LNCaP clone FGC (cell line): ENCODE measurements at places on chromosomes 5 and 9.

GRCh38 chr9:13957089-13957488 lies 356.9 kb downstream of the NFIB start:
- no peak for DNase-seq

DNA sequence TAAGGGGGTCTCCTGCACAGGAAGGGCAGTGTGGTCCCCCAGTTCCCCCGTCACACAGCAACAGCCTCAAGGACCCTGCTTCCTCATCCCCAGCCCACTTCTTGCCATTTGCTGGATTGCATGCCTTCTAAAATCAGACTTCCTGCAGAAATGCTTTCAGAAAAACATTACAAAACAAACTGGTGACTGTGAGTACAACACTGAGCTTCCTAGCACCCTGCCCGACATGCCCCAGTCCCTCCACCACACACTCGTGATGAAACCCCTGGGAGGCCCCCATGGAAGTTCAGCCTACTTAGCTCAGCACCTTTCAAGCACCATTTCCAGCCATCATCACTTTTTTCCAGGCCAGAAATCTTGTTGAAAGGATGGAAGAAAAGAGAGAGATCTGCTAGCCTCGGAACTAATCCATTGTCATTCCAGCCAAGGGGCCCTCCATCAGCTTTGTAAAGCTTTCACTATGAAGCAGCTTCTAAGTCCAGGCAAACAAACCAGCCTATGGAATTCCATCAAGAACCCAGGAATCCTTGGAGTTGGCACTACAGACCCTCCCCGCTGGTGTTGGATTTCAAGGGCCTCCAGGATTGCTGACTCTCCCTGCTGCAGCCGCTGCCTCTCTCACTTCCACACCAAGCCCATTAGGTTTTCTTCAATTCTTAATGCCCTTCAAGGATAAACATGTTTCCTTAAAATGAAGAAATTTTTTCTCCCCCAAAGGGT lies 114.6 kb downstream of the C5orf15 start:
- DNase-seq, result no peak

GRCh38 chr5:173928871-173929574 lies 40.9 kb downstream of the CPEB4 start:
- no peak for DNase-seq

GRCh38 chr5:143148771-143149170 lies 254.7 kb downstream of the NR3C1 start:
- no peak for DNase-seq

- no peak for DNase-seq
Measured at GRCh38 chr9:109966643-109967368, 186.8 kb downstream of the PALM2AKAP2 start.

DNA sequence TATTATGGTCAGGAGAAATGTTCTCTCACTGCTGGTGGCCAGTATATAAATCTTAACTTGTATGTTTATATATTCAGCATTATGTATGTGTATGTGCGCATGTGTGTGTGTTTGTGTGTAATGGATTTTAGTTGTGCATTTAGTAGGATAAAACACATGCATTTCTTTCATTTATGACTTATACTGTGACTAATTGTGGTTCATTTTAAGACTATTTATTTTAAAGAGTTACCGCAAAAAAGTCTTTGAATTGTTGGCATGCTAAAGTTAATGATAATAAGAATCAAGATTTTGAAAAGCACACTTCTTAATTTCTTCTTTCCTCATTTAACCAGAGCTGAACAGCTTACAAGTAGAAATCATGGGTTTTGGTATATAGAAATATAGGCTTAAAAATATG lies 60.9 kb downstream of the RAI14 start:
- no peak for DNase-seq

DNA sequence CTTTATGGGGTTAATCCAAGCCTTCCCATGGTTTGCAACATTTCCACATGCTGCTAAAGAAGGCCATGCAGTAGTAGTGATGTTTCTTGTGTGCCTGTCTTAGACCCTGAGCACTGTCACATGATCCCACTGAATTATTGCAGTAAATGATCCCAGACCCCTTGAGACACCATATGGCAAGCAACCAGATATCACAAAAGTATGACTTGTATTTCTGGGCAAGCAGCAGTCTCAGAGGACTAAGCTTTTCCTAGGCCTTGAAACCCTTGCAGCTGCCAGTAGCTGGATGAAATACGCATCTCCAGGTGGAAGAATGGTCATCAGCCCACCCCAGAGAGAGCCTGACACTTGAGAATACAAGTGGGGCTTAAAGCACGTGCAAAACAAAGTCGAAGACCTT lies 41.8 kb downstream of the CDO1 start:
- DNase-seq, result no peak

DNA sequence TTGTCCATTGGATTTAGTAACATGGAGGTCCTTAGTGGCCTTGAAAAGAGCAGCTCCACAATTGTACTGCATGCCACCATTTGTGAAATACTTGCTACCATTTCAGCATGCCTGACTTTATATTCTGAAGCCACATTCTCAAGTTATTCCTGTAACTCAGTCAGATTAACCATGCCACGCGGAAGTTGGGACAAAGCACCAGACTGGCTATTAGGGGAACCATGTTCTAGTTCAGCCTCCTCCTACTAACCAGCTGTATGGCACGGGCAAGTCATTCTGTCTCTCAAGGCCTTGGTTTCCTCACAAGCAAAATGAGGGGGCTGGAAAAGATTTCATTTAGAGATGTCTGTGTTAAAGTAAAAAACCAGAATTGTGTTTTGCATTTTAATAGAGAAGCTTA lies 418.0 kb downstream of the PLK2 start:
- no peak for DNase-seq

DNA sequence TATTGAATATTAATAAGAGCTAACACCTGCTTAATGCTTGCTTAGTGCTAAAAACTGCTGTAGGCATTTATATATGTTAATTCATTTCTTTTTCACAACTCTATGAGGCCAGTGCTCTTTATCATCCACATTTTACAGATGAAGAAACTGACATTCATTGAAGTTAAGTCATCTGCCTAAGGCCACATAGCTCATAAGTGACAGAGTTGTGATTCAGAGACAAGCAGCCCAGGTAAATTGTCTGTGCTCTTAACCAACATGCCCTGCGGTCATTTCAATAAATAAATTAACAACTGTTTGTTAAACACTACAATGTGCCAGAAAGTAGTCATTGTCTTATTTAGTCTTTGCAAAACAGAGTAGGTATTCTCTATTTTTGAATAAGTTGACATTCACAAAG lies 1354.4 kb upstream of the C9orf72 start:
- DNase-seq, result peak; percentile 62

DNA sequence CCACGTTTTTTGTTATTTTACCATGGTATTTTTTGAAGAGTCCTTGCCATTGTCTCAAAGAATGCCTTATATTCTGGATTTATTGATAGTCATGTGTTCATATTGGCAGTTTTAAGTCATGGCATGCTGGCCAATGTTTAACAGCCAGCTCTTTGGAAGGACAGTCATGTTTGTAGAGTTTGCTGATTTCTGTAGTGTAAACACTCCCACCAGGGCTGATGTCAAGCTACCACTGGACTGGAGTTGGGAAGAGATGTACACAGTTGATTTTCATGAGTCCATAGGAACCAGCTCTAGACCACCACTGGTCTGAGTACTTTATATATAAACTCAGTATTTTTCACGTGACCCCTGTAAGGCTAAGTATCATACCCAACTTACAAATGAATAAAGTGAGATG lies 125.2 kb upstream of the DHFR start:
- no peak for DNase-seq

- DNase-seq, result no peak
Measured at GRCh38 chr5:22352493-22352892, 500.7 kb downstream of the CDH12 start.

- DNase-seq, result no peak
Measured at GRCh38 chr5:139151902-139152301, 46.3 kb downstream of the SIL1 start.
